ENCODE measurements at places on chromosomes 1 and 21.

GRCh38 chr1:229440851-229441537 is 7.1 kb upstream of the ACTA1 start:
- DNase-seq = peak; percentile 45

GRCh38 chr1:201310251-201310985 is 27.1 kb downstream of the PKP1 start:
- no peak for DNase-seq

DNA sequence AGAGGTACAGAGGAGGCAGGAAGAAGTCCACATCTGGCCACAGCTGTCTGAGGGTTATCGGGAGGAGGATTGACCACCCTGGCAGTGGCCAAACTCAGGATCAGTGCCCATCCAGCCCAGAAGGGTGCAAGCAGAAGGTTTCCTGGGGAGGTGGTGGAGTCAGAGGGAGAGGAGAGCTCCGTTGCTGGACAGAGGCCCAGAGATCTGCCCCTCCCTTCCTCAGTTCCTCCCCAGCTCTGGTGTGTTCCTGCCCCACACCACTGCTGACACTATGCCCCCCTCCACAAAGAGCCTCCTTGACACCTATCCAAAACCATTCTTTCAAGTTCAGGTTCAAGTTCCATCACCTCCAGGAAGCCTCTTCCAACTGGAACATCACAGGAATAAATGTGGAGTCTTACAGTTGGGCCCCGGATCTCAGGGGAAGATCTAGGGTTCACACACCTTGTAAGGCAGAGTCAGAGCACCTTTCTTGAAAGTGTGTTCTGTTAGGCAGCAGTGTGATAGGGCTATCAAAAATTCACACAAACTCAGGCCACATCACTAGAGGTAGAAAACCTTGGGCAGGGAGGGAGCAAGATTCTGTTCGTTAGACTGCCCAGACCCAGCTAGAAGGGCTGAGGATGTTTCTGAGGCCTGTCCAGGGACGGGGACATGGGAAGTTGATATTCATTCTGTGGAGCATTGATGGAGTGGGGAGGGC is 7.4 kb downstream of the LDLRAD1 start:
- DNase-seq = no peak

DNA sequence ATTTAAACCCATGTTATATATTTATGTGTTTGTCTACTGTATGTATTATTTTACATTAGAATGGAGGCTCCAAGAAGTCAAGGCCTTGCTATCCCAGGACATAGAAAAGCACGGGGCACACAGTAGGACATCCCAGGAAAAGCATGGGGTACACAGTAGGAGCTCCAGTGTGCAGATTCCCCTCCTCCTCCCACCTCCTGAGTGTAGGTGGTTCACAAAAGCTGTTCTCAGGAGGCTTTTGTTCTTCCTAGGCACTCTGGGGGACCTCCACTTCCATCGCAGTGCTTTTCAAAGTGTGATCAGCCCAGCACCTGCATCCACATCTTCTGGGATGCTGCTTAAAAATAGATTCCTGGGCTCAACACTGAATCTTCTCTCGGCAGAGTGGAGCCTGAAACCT is 30.8 kb upstream of the VTCN1 start:
- DNase-seq = no peak

DNA sequence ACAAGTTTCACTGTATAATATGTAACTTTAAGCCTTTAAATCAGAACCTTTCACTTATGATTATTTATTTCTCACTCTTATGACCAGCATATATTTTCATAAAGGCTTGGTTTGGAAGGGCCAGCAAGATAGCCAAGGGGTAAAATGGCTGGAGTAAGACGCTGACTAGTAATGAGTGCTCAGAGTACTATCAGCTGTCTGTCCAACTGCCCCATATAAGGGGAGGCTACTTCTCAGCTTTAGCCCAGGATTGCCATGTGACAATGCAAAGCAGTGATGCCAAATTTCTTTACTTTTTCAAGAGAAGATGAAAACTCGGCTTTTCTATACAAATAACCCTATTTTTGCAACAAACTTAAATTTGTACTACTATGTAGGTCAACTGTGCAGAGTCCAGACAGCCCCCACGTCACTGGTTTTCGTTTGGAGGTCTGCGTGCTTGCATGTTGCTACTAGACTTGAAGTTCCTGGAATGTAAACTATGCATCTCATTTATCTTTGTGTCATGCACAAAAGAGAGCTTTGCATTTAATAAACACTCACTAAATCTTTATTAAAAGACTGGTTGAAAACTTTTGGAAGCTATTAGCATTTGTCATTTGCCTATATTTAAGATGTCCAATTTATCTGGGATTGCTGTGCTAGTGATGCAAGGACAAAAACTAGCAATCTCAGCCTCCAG is 110.4 kb downstream of the TNFSF18 start:
- DNase-seq = no peak

DNA sequence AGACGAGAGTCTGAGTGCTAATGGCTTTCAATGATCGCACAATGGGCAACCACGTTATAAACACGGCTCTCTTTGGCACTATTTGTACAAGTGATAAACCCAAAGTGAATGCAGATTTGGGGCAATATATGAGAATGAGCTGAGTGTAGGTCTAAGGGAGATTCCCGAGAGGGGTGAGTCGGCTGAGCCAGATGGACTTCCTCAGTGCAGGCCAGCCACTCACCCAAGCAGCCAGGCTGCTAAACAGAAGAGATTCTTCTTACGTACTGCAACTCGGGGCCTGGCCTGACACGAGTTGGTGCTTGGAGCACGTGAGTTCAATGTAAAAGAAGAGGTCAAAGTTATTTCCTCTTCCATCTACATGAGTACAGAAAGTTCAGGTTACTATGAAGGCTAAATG is 6.2 kb upstream of the MIXL1 start:
- no peak for DNase-seq

DNA sequence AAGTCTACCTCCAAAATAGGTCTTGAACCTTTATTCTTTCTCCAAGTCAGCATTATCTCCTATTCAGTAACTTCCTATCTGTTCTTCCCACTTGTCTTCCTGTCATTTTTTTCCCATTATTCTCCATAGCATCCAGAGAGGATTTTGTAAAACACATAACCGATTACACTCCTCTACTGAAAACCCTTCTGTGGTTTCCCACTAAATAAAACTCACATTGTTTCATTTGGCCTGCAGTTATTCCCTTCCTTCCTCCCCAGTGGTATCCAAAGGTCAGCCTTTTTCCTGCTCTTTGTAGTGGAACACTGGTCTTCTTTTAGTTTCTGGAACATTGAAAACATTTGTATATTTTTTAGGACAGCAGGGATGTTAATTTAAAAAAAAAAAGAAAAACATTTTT is 266.0 kb downstream of the GPR52 start:
- no peak for DNase-seq

- DNase-seq = no peak
Measured at GRCh38 chr1:16171314-16172151, 15.7 kb upstream of the EPHA2 start.

DNA sequence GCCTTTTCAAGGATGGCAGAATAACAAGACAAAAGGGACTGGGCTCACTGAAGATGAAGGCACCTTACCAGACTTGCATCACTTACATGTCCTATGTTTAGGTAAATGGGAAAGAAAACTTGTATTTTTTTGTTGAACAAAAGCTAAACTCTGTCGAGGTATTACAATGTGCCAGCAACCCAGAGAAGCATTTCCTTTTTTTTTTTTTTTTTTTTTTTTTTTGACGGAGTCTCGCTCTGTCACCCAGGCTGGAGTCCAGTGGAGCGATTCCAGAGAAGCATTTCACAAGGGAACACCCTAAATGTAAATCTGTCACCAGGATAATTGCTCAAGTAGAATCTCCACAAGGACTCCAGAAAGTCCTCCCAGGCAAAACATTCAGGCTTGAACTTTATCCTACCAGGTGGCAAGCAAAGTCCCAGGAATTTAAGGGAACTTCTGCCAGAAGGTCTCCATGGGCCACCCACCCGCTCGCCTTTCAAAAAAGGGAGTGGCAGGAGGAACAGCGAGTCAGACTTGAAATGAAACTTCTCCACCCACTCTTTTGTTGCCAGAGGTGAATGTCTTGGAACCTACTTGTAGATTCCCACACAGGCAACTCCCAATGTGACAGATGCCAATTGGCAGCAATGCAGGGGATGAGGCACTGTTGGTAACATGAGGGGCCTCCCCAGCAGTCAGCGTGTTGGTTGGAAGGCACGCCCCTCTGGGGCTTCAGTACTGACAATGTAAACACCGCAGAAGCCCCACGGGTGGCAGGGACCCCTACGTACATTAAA is 125.0 kb downstream of the TIAM1 start:
- no peak for DNase-seq

DNA sequence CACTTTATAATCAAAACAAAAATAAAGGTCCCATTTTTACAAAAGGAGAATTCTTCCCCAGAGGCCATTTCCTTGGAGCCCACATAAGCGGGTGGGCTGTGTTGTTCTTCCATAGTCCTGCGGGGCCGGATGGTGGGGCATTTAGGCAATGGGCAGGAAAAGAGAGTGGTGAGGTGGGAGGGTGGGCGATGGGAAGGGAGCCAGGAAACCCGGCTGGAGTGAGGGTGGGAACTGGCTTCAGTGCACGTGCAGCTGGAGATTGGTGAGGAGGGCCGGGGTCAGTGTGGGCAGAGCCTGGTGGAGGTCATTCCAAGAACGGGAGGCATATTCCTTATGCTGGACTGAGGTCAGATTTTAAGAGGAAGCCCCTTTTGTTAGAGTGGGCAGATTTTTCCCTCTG is 13.6 kb downstream of the NENF start:
- no peak for DNase-seq

DNA sequence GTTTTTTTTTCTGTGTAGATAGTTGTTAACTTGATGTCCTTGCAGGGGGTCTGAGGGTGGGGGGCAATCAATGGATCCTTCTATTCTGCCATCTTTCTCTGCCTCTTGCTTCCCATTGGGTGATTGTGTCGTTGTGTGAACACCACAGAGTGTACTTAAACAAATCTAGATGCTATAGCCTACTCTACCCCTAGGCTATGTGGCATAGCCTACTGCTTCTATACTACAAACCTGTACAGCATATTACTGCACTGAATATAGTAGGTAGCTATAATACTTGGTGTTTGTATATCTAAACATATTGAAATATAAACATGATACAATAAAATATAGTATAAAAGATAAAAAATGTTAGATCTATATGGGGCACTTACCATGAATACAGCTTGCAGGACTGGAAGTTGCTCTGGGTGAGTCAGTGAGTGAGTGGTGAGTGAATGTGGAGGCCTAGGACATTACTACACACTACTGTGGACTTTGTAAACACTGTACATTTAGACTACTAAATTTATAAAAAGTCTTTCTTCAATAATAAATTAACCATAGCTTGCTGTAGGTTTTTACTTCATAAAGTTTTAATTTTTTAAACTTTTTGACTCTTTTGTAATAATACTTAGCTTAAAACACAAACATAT is 105.4 kb downstream of the CENPF start:
- no peak for DNase-seq

DNA sequence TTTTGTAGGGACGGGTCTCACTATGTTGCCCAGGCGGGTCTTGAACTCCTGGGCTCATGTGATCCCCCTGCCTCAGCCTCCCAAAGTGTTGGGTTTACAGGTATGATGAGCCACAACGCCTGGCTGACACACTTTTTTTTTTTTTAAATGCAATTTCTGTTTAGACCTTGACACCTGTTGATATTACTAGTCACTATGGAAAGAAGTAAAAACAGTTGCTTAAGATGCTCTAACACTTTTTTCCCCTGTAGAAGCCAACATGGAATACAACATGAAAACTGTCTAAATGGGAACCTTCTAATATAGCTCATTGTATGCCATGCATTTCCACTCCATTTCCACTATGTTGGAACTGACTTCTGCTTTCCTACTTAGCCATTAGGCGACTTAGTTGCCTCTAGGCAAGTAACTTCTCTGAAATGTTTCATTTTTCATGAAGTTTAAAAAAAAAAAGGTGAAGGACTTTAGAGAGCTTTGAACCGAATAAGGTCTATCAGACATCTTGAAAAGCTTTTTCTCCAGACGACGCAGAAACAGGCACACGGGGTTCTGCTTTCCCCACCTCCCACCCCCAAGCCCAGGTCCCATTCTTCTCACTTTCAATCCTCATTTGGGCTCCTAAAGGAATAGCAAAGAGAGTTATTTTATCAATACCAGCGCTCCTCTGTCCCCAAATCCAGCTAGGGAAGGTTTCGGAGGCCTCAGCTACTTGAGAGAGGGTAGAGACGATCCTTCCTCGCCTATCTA is 648 bp upstream of the DR1 start:
- no peak for DNase-seq

GRCh38 chr1:182580736-182581135 is 8.3 kb downstream of the RNASEL start:
- no peak for DNase-seq

DNA sequence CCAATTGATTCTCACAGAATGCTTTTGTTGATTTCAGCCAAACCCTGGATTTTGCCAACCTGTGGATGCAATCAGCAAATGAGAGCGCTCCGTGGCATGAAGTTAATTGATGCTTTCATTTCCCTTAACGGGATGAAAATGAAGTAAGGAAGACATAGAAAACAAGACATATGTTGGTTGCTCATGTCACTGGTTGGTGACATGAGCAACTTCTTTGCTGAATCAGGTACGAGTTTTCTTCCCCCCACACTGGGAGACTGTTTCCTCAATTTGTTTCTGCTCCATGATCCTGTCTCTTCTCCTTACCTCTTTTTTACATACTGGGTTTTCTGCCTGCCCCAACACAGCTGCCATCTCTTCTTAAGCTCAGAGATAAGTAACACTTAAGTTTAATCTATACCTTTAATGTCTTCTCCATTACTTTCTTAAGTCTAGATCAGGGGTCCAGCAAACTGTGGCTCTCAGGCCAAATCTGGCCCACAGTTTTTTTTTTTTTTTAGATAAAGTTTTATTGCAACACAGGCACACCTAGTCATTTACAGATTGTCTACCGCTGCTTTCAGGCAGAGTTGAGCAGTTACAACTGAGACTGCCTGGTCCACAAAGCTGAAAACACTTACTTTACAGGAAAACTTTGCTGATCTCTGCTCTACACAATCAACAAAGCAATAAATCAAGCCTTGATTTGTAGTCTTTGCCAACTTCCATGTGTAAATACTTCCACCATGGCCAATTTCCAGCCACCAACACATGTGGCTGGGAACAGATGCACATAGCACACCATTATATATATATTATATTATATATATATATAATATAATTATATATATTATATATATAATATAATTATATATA is 13.3 kb downstream of the GPR157 start:
- no peak for DNase-seq

GRCh38 chr21:45886610-45887026 is 95.0 kb upstream of the COL6A1 start:
- DNase-seq = no peak
